ENCODE measurements at places on chromosomes 2 and 18.

- DNase-seq = peak; percentile 90
Measured at GRCh38 chr2:108412995-108413710, 35.4 kb downstream of the SULT1C4 start.

DNA sequence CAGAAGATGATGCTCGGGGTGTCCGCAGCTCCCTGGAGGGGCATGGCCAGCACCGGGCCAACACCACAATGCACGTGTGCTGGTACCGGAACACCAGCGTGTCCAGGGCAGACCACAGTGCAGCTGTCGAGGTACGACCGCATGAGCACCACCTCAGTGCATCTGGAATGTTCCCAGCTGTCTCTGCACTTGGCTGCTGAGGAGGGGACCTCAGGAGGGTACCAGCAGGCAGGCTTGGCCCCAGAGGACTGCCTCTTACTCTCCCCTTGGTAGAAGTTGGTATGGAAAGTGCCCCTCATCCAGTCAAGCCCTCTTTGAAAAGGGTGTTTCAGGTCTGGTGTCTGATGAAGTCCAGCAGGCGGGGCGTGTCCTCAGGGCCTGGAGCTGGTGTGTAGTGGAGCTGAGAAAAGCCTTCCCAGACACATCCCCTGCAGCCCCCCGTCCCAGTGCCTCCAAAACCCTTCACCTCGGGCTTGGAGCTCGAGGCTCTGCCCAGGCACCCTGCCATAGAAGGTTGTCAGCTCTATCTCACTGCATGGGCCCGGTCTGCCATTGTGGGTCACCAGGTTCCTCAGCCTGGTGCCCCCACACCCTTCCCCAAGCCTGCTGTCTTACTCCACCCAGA is 16.7 kb downstream of the STK25 start:
- DNase-seq = no peak

DNA sequence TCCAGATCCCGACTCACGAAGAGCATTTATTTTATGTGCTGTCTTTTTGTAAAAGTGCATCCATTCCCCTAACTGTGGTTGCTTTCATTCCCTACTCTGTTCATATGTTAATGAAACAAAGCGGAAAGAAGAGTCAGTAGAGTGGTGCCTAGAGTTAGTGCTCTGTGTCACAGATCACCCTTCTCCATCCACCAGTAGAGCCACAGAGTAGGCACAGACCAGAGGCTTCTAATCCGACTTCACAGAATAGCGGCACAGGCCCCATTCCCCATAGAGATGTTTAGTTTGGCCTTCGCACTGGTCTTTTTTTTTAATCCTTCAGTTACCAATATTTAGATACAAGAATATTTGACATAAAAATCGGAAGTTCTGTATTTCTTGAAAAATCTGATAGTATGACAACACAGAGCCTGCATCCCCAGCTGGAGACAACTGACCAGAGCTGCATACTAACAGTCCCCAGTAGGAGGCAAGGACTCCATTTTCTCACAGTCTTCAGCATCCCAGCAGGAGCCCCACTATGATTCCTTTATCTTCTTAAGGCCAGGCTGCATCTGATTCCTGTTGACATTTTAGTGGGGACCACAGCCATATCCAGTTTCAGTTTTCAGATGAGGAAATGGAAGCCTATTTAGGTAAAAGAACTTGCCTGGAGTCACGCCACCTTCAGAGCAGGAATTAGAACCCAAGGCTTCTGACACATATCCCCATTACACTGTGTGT is 7.0 kb downstream of the G6PC2 start:
- no peak for DNase-seq

- DNase-seq = no peak
Measured at GRCh38 chr2:11498543-11499034, 32.6 kb upstream of the E2F6 start.

DNA sequence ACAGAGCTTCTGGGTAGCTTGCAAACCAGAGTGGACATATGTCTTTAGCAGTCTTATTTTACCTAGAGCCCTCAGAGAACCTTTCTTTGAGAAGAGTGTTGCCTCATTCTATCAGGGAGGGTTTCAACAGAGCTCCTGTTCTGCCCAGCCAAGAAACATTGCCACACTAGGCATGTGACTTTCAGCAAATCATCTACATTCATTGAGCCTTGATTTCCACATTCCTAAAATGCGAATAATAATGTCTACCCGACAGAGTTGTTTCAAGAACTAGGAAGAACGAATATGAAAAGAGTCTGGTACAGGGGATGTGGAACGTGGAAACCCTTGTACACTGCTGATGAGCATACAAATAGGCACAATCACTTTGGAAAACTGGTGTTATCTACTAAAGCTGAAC is 7.8 kb upstream of the PRKAG3 start:
- peak; percentile 41 for DNase-seq

- no peak for DNase-seq
Measured at GRCh38 chr2:55598056-55598795, 19.2 kb downstream of the PPP4R3B start.
